ENCODE measurements at places on chromosomes 7 and 10.

DNA sequence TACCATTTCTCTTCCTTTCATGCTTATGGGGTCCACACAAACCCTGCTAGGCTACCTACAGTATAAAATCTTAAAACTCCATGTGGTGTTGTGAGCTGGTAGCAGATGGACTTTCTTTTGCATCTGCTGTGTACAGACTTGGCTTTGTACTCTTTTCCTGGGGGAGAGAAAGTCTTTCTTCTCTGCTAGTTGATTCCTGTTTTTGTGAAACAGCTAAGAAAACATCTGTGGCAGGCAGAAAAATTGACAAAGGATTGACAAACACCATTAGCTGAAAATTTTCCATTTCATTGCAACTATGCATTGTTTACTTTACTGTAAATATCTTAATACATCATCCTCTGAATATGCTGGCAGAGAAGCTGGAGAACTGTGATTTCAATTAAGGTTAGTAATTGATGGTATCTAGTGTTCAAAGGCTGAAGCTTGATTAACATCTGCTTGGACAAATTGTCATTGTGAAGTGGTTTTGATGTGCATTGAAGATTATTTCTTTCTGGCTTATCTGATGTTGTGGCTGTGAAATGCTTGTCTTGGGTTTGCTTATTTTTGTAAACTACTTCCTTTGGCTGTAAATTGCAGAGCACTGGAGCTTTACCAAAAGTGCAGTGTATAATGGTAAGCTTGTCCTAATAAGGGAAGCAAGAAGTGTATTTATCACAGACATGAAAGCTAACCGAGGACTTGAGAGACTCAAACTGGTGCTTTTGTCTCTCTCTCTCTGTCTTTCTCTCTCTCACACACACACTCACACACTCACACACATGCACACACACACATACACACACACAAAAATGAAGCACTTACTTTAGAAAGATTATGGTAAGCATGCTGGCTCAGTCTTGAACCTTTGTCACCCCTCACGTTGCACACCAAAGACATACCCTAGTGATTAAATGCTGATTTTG lies at the start of gene FOXP2:
TSS of gene FOXP2 (plus strand) at position 660 of the 908 bp plus-strand sequence. CDS start 11,697 bp downstream, outside the sequence.
- no peaks in the 10 kb centered on the region for H3K4me1 ChIP-seq
- no peaks in the 10 kb centered on the region for H3K27me3 ChIP-seq
- peak; percentile 1 for DNase-seq
- no peak within 1 kb of the TSS for H3K27ac ChIP-seq

- H3K36me3 ChIP-seq = no peaks in the 10 kb centered on the region
- no peak overlapping the region for H3K27ac ChIP-seq
- DNase-seq = no peak
- H3K27me3 ChIP-seq = no peaks in the 10 kb centered on the region
- peaks cover 70% of the 10 kb centered on the region for H3K4me1 ChIP-seq
- H3K4me3 ChIP-seq = no peak overlapping the region
These were observed 38.1 kb upstream of the PRSS1 start for GRCh38 chr7:142711196-142711595.

DNA sequence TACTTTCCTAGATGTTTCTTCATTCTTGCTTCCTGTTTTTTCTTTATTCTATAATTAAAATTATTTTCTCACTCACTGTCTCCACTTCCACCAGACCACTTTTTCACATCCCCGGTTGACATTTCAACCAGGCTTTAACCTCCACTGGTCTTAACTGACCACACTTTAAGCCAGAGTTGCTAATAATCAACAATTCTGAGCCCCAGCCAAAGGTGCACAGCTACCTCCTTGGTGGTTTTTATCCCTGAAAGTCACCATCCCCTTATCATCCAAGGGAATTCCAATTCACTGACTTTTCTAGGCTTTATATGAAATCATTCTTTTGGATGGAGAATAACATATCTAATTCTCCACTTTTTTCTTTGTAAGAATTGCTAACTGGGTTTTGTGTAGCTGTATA lies 138.9 kb downstream of the FRMD4A start:
- H3K4me1 ChIP-seq = no peaks in the 10 kb centered on the region
- H3K36me3 ChIP-seq = no peaks in the 10 kb centered on the region
- H3K27me3 ChIP-seq = no peaks in the 10 kb centered on the region
- H3K27ac ChIP-seq = no peak overlapping the region
- no peak overlapping the region for H3K4me3 ChIP-seq

DNA sequence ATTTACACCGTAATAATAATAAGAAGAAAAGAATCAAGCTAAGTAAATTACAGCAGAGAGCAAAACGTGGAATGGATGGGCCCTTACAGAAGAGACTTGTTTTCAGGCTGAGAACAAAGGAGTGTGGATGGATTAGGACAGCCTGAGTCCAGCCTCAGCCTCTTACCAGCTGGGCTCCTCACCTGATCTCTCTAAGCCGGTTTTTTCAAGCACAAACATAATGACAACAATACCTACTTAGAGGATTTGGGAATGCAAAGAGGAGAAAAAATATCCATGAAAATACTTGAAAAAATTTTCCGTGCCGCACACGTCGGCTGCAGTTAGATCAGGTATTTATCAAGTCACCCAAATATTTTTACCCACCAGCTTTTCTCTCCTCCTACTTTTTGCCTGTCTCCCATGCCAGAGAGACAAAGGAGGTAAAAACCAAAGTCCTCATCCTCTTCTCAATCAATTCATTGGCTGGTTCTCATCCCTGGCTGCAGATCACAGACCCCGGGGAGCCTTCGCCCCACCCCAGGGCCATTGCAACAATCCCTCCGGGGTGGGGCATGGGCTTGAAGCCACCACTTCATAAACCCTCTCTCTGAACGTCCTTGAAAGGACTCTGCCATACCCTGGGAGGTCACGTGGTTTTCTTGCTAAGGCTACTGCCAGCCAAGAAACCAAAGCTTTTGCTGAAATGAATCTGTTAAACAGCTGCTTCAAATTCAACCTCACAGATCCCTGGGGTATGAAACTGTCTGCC lies 29.7 kb upstream of the GTF2I start:
- no peak for DNase-seq
- H3K36me3 ChIP-seq = no peaks in the 10 kb centered on the region
- H3K27ac ChIP-seq = no peak overlapping the region
- H3K4me1 ChIP-seq = no peaks in the 10 kb centered on the region
- no peaks in the 10 kb centered on the region for H3K27me3 ChIP-seq
- no peak overlapping the region for H3K4me3 ChIP-seq

DNA sequence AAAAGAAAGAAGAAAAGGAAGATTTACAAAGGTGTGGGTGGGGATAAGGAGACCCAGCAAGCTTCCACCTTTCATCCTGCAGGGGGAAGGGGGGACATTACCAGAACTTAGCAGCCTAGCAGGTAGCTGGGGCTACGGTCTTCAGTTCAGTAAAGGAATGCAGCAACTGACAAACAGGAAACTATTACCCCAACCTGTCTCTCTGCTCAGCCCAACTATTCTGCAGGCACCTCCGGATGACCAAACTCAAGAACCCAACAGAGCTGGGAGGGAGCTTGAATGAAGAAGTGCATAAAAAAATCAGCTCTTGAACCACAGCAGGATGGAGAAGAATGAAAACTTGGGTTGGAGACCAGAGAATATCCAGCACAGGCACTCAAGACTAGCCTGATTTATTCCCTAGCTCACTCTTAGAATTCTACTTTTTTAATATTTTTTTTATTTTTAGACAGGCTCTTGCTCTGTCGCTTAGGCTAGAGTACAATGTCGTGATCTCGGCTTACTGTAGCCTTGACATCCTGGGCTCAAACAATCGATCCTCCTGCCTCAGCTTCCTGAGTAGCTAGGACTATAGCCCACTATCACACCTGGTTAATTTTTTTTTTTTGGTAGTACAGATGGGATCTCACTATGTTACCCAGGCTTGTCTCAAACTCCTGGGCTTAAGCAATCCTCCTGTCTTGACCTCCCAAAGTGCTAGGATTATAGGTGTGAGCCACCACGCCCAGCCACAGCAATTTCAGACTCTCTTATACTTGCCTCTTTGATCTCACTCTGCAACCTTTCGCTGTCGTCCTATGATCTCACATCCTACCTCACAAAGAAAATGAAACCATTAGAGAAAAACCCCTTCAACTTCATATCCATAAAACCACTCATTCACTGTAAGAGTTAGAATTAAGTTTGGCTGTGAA lies 18.5 kb upstream of the C10orf67 start:
- peak overlapping the region; percentile 57 for H3K27ac ChIP-seq
- H3K4me3 ChIP-seq = peak overlapping the region; percentile 36
- DNase-seq = peak; percentile 64
- no peaks in the 10 kb centered on the region for H3K36me3 ChIP-seq

- no peaks in the 10 kb centered on the region for H3K4me1 ChIP-seq
- no peak for DNase-seq
- no peak overlapping the region for H3K27ac ChIP-seq
- no peak overlapping the region for H3K4me3 ChIP-seq
- no peaks in the 10 kb centered on the region for H3K27me3 ChIP-seq
- no peaks in the 10 kb centered on the region for H3K36me3 ChIP-seq
These were observed 148.7 kb downstream of the MYOF start for GRCh38 chr10:93333278-93333978.

GRCh38 chr7:122067077-122067476 lies 77.0 kb downstream of the AASS start:
- no peak overlapping the region for H3K4me3 ChIP-seq
- no peaks in the 10 kb centered on the region for H3K27me3 ChIP-seq
- H3K27ac ChIP-seq = no peak overlapping the region
- H3K4me1 ChIP-seq = no peaks in the 10 kb centered on the region
- H3K36me3 ChIP-seq = no peaks in the 10 kb centered on the region

- H3K4me3 ChIP-seq = no peak overlapping the region
- no peak overlapping the region for H3K27ac ChIP-seq
- H3K27me3 ChIP-seq = no peaks in the 10 kb centered on the region
- no peaks in the 10 kb centered on the region for H3K36me3 ChIP-seq
- no peak for DNase-seq
- no peaks in the 10 kb centered on the region for H3K4me1 ChIP-seq
These were observed 348.7 kb upstream of the LRGUK start for GRCh38 chr7:133778472-133778871.

DNA sequence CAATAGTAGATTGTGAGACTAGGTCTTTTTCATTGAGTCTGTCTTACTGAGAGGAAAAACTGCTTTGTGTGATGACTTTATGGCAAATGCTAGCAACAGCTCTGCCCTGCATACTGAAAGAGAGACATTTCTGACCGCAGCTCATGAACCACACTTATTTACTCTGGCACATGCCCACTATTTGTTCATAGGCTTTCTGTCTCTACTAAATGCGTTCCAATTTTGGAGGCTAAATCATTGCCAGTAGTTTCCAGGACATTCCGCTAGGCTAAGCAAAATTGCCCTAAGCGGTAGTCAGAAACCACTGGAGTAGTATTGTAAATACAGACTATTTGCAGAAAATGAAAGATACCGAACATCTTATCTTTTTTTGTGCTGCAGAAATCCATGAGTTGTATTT lies 55.6 kb upstream of the DLX6 start:
- H3K36me3 ChIP-seq = no peaks in the 10 kb centered on the region
- H3K27me3 ChIP-seq = no peaks in the 10 kb centered on the region
- no peak overlapping the region for H3K27ac ChIP-seq
- no peak overlapping the region for H3K4me3 ChIP-seq
- H3K4me1 ChIP-seq = no peaks in the 10 kb centered on the region
- DNase-seq = no peak

DNA sequence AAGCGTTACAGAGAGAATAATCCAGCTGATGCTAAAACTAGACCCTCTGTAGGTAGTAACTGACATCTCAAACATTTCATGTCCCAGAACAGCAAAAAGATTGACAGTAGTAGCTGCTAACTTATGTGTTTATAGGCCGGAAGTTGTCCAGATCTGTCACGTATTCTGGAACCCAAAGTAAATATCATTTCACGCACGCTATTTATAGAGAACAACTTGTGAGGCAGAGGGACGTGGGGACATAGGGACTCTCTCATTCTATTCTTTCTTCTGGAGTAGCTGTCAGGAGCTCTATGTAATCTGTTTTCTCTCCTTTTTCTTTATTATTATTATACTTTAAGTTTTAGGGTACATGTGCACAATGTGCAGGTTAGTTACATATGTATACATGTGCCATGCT lies 22.3 kb downstream of the AGK start:
- no peak for DNase-seq
- no peak overlapping the region for H3K4me3 ChIP-seq
- H3K27me3 ChIP-seq = no peaks in the 10 kb centered on the region
- H3K4me1 ChIP-seq = no peaks in the 10 kb centered on the region
- H3K36me3 ChIP-seq = peaks cover 3% of the 10 kb centered on the region

DNA sequence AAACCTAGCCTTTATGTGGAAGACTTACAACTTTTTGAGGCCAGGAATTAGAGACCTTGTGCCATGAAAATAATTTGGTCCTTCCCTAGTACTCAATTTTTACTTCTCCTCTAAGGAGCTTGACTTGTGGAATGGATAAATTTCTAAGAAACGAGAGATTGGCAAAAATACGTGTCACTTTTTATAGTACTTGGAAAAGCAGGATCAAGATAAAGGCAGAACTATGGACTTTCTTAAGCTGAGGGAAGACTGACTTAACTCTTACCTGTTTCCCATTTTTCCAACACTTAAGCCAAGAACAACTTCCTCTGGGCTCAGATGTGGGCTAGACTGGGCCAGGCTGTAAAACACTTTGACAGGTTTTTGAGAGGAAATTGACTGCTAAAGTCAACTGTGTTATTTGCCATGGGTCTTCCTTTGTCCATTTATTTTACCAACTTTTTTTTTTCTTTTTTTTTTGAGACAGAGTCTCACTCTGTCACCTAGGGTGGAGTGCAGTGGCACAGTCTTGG lies 2.0 kb upstream of the WBP1L start:
- H3K4me3 ChIP-seq = no peak overlapping the region
- DNase-seq = no peak
- no peaks in the 10 kb centered on the region for H3K27me3 ChIP-seq
- no peaks in the 10 kb centered on the region for H3K36me3 ChIP-seq
- H3K4me1 ChIP-seq = peaks cover 33% of the 10 kb centered on the region

- H3K27me3 ChIP-seq = no peaks in the 10 kb centered on the region
- H3K27ac ChIP-seq = no peak overlapping the region
- no peak for DNase-seq
- H3K4me3 ChIP-seq = no peak overlapping the region
- no peaks in the 10 kb centered on the region for H3K4me1 ChIP-seq
These were observed 863.6 kb downstream of the NRG3 start for GRCh38 chr10:82738592-82738991.

DNA sequence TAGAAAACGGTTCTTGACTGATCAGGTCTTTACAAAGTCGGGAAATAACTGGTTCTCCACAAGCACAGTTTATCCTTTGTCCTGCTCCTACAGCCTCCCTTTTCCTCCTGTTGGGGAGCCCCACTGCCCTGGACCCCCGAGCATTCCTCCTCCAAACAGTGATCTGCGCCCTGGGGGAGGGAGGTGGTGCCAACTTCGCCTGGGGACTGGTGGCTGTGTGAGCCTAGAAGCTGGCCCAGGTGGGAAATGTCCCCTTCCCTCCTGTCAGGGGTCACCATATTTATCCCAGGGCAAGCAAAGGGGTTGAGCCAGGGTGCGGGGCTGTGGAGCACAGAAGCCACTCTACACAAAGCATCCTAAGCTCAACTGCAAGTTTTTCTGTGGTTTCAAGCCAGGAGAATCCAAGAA lies 5.2 kb downstream of the HMX3 start:
- H3K4me3 ChIP-seq = no peak overlapping the region
- H3K4me1 ChIP-seq = peaks cover 80% of the 10 kb centered on the region
- no peak overlapping the region for H3K27ac ChIP-seq
- no peak for DNase-seq
- H3K36me3 ChIP-seq = no peaks in the 10 kb centered on the region
